NCI-H345 (cell line): ENCODE measurements at places on chromosomes 13 and 19.

- DNase-seq, result no peak
These were observed 31.6 kb upstream of the CACTIN start for GRCh38 chr19:3658004-3658869.

DNA sequence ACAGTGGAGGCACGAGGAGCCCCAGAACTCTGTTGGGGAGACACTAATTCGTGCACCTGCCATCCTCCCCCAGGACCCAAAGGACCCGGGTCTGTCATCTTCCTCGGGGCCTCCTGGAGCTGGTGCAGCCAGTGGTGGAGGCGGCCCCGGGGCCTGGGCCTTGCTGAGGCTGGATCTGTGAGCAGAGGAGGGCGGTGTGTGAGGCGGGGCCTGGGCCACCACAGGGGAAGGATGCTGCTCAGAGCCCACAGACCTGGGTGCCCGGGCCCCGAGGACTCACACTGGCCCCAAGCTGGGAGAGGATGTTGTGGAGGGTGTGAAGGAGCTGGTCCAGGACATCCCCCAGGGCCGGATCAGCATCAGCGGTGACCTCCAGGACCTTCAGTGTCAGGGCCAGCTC lies 8.3 kb downstream of the IFNL3 start:
- DNase-seq, result no peak

GRCh38 chr13:81139987-81140386 lies 799.1 kb upstream of the SPRY2 start:
- DNase-seq, result no peak

DNA sequence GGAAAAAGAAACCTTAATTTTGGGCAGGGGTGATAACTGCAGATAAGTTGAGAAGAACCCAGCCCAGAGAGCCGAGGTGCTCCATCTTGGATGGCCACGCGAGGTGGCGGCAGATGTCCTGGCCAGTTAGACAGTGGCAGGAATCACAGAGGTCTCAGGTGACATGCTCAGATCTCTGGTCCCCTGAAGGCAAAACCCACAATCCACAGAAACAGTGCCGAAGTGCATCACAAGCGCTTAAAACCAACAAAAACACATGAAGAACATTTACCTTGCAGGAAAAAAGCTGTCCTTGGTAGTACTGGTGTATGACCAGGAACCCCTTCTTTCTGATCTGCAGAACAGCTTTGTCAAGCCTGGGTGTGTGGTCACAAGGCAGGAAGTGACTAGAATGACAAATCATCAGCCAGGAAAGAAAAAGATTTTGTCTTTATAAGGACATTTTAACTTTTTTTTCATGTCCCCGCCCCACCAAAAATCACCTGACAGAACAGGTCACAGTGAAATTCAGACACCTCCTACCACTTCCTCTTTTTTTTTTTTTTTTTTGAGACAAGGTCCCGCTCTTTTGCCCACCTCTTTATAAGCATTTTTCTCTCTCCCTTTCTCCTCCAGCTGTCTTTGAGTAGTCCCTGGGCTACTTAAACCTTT lies at the start of gene LCP1:
TSS of gene LCP1 (minus strand) at position 338 of the 651 bp plus-strand sequence. CDS start 22,515 bp downstream, outside the sequence.
- DNase-seq, result no peak

DNA sequence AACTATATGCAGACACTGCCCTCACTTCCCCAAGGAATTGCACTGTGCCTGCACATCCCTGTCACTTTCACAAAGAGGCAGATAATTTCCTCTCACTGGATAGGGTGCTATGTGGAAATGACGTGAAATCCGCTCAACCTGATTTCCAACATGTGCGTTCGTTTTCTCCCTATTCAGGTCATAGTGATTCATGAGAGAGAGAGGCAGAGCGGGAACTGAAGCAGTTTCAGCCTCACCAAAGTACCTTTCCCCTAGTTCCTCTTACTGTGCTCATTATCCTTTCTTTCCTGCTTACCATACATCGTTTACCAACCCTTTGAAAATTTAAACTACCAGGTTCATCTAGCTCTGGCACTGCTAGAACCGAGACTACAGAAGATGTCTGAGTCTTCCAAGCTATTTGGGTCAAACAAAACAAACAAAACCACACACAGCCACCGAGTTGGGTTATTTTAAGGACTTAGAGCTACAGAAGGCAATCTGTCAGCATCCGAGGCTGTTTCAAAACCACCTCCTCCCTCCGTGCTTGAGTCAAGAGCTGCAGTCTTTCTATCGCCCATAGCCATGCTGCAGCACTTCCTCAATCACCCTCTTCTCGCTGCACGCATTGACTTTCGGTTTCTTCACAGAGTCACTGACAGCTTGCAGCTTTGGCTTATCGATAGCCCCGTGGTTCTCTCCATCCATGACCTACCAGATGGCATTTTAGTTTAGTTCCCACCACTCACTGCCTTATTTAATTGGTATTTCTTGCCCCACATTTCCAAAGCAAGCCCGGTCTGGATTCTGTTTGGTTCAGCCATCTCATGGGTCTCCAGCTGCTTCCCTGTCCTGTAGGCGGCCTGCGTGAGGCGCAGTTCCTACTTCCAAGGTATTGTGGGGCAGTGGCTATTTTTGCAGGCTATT lies 1395.8 kb downstream of the EFNB2 start:
- peak; percentile 80 for DNase-seq

DNA sequence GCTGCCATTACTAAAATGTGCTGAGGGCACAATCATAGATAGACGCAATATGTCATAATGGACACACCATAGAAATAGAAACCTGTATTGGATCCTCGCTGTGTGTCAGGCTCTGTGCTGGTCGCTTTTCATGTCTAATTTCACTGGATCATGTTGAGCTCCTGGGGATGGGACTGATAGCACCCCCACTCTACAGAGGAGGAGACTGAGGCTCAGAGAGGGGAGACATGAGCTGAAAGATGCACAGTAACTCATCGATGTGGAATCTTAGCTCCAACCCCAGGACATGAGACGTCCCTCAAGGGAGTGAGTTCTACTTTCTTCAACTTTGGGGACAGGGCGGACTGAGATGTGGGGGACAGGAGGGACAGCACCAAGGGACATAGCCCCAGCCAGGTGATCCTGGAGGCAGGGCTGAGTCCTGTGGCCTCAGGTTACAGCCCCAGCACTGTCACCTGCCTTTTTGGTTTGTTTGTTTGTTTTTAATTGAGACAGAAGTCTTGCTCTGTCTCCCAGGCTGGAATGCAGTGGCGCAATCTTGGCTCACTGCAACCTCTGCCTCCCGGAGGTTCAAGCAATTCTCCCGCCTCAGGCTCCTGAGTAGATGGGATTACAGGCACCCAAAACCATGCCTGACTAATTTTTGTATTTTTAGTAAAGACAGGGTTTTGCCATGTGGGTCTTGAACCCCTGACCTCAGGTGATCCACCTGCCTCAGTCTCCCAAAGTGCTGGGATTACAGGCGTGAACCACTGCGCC lies 6.6 kb upstream of the GIPC1 start:
- no peak for DNase-seq

DNA sequence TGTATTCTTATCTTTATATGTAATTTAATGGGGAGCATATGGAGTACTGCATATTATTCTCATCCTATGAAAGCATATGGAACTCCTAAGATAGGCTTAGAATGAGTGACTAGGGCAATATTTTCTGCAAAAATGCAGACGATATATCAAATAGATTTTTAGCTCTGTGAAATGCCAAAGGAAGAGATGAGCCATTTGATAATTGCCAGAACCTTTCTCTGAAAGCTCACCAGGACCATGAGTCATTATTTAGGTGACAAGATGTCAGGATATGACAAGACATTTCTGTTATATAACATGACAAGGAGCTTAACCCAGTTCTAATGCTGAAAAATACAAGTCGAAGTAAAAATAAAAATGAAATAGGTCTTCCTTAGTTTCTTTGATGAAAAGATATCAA lies 145.0 kb downstream of the SLITRK6 start:
- DNase-seq, result no peak

- DNase-seq, result no peak
These were observed 495.8 kb upstream of the KLF12 start for GRCh38 chr13:74629985-74630384.

- DNase-seq, result no peak
These were observed 477.1 kb upstream of the TSHZ3 start for GRCh38 chr19:31826325-31826724.

DNA sequence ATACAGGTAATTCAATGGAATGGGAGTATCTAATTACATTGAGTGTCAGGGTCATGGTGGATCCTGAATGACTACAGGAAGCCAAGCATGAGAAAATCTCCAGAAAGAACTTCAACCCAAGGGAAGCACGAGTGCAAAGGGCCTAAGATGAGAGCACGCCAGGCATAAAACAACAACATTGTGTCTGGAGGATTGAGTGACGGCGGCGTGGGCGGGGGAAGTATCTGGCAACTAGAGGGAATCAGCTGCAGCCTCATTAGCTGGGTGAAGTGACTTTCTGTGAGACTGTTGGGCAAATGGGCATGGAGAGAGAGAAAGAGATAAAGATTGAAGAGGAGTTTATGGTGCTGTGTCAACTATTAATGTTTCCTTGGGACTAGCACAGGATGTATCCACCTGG lies 194.3 kb downstream of the GPC6 start:
- DNase-seq, result no peak

DNA sequence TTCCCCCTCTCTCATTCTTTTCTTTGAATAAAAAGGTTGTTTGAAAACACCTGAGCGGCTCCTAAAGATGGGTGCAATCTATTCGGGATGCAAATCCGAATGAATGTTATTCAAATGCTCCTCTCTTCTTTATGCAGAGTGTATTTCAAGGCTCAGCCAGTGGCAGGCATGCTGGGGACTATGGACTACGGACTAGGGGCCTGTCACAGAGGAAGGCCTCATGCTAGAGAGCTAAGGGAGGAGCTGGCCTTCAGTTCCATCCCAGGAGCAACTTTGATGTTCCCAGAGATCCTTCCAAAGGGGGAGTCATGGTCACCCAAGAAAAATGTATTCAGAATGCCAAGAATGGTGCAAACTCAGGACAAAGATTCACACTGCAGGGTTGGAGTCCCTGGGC lies 9.3 kb downstream of the ALOX5AP start:
- no peak for DNase-seq

- DNase-seq, result no peak
These were observed 115.6 kb downstream of the SLC7A1 start for GRCh38 chr13:29479716-29480492.

GRCh38 chr19:34487651-34488051 lies 6.1 kb downstream of the WTIP start:
- DNase-seq, result no peak

GRCh38 chr13:109728791-109729731 lies 57.3 kb downstream of the IRS2 start:
- DNase-seq, result no peak

DNA sequence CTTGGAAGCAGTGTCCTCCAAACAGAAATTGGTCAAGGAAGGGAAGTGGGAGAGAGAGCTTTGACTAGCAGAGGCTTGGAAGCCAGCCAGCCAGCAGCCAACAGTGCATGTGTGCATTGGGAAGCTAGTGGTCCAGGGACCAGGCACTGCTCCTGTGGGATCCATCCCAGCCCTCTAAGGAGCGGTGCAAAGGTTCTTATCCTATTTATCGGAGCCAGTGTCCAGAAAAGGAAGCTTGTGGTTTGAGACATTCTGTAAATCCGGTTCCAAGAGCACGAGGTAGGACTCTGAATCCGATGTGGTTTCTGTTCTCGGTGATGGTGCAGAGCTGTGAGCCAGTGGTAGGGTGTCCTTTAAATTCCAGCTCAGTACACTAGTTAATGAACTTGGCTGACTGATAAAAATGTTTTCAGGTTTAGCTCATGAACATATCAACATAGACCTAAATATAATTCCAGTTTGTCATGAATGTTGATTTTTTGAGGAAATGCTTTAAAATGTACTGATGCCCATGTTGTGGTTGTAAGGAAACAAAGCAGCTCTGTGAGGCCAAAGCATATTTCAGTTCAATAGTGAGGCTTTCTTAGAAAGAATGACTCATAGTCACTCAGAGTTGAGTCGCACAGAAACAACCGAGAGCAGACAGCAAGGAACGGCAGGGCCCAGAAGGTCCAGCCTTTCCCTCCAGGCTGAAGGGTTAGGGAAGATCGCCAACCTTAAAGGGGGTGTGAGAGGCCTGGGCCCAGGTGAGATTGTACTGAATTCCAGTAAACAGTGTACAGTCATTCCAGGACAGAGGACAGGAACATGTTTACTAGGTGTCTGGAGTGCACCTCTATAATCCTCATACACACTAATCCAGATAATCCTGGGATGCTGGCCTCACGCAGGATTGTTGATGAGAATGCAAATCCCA lies 21.5 kb upstream of the GARRE1 start:
- no peak for DNase-seq

DNA sequence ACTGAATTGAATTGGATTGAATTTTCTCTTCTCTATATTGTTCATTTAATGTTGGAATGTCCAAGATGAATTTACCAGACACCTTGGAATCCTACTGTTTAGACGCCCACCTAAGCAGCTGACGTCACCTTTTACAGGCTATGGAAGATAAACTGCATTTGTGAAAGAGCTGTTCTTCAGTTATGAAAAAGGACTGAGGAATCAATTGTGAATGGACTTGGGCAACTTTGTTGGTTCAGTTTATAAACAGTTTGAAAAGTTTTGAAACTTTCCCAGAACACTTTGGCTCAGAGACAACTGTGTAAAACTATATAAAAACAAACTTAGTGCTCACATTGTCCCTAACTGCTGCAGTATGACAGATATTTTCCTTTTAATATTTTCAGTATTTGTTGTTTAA lies 590.8 kb upstream of the SPRY2 start:
- no peak for DNase-seq

DNA sequence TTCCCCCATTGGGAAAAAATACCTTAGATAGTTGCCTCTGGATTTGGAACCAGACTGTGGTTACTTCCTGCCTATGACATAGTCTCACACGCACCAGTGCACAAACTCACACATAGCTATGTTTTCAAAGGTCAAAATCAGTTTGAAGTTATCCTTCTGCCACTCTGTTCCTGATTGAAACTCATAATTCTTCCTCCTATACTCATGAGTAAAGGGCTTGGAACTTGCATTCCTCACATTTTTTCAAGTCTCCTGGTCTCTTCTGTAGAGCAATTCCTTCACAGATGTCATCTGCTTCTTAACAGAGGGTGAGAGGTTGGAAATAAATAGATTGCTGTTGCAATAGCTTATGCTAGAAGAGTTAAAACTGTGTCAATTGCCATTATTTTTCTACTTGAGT lies 18.6 kb upstream of the POSTN start:
- DNase-seq, result no peak

DNA sequence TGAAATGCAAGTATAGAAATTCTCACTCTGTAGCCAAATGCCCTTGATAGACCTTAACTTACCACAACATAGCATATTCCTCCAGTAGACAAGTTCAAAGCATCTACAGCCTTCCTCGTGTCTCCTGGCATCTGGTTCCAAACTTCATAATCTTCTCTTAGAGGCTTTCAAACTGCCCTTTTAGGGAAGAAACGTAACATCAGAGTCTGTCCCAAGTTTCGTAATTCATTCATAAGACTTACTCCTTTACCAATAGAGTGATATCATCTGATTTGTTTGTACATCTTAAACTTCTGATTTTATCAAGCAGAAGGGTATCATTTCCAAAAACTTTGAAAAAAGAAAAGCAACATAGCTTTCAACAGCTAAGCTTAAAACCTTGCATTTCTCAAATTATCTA lies 137.4 kb downstream of the SPRY2 start:
- DNase-seq, result no peak

GRCh38 chr19:13861392-13861713 lies 15.6 kb upstream of the NANOS3 start:
- DNase-seq, result no peak

GRCh38 chr19:41296433-41296871 lies 13.5 kb upstream of the CCDC97 start:
- no peak for DNase-seq

- DNase-seq, result no peak
These were observed 94.1 kb downstream of the COG6 start for GRCh38 chr13:39749528-39749927.
